NCI-H2081 treated with DMSO at 0.1 percent for 48 hours (cell line): ENCODE measurements at places on chromosomes 2 and 18.

GRCh38 chr2:218732761-218733158 lies 22.1 kb downstream of the TTLL4 start:
- no peak for DNase-seq

DNA sequence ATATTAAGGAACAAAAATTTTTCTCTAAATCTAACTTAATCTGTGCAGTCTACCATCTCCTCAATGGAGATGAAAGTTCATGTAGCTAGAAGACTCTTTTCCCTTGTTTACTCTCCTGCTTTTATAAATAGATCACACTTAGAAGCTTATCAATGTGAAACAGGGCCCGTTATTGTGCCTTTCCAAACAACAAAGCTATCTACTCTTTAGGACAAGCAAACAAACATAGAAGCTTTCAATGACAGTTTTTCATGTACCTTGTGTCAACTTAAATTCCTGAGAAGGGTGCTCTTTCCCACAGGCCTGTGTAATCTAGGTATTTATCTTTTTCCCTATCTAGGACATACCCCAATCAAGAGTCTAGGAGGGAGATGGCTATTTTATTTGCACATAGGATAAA lies 247.8 kb upstream of the CWC22 start:
- DNase-seq: no peak

- DNase-seq: no peak
Observed at GRCh38 chr18:66916834-66917233, 312.9 kb upstream of the CDH19 start.

DNA sequence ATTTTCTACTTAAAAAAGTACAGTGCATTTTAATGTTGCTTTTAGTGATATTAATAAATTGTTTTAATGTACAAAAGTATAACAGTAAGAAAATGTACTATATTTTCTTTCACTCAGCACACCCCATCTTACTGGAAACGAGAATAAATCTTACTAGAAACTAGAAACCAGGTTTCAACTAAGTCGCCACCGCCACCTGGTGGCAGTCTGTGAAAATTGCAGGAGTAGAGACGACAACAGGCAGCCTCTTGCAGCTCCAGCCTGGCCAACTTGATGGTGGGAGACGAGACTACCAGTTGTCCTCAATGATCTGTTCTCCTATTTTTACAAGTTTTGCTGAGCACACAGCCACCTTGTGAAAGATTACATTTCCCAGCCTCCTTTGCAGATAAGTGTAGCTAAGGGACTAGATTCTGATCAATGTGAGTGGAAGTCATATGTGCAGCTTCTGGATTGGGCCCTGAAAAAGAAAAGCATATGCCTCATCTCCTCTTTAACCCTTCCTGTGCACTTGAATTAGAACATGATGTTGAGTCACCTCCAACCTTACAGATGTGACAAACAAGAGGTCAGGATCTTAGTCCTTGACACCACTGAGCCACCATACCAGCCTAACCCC lies 8.7 kb downstream of the OTOF start:
- no peak for DNase-seq

DNA sequence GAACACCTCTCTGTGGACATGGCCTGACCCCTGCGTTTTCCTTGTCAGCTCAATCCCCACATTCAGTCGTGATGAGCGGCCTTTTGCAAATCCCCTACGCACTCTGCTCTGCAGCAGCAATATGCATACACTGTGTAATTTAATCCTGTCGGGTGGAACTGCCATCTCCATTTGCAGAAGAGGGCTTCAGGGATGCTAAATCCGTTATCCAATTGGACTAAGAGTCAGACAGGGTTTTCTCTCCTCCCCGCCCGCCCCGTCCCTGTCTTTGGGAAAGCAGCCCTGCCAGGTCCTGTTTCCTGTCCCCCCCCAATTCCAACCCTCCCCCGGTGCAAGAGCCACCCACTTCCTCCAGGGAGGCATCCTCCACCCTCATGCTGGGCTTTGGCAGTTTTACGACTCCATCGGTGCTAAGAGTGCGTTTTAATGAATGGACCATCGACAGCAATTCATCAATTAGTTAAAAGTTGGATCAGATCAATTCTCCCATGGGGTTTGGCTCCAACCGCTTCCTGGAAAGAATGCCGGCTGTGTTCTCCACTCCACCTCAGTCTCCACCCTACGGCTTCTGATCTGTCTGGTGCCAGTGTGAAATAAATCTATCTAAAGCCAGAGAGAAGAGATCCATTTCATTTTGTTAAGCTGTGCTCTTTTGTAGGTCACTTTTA lies 53.5 kb upstream of the ASAP2 start:
- DNase-seq: no peak

- no peak for DNase-seq
Observed at GRCh38 chr2:85996591-85996990, 107.8 kb upstream of the ST3GAL5 start.

DNA sequence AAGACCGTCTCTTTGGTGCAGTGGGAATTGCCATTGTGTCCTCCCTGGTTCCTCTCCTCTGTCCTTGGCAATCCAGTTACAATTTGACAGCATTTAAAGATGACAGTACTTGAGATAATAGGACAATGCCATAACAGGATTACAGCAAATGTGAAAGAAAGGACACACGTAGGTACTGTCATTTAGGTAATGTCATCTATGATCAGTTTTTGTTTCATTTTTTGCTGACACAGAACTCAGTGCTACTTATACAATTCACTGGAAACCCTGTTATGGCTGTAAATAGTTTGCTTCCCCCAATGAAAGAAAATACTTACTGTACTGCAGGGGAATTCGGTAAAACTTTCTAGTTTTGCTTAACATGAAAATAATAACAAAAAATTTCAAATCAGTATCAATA lies 65.2 kb downstream of the BCL11A start:
- DNase-seq: no peak

GRCh38 chr2:96359310-96359709 lies 23.7 kb downstream of the NCAPH start:
- DNase-seq: no peak

DNA sequence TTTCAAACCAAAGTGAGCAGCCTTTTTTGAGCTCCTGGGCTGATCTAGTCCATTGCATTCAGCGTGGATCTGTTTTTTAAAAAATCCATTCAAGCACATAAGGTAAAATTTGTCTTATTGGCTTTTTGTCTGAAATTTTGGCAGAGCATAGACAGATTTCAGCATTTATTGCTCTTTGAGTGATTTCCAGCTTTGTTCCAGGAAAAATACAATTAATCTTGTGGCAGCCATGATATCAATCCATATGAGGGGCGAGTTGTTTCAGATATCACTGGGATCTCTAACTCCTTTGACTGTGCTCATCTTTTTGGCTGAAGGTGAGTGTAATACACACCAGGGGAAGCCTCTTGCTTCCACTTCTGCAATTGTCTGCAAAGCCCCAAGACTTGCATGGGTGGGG lies 523.9 kb downstream of the SLC4A3 start:
- DNase-seq: no peak

DNA sequence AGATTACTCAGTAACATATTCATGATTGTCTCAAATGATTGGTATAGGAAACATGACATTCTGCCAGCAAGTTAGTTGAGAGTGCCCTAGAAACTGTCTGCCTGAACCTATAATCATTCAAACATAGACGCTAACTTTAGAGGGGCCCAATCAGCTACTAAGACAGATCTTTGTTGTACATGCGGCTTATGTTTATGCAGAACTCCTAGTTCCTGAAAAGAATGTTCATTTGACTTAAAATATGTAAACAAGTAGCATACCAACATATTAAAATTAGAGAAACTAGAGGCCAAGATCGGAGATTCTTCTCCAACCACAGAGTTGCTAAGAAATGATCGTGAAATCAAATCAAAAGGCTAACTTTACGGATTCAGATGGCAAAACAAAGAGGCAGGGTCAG lies 4.2 kb upstream of the METAP1D start:
- DNase-seq: no peak

DNA sequence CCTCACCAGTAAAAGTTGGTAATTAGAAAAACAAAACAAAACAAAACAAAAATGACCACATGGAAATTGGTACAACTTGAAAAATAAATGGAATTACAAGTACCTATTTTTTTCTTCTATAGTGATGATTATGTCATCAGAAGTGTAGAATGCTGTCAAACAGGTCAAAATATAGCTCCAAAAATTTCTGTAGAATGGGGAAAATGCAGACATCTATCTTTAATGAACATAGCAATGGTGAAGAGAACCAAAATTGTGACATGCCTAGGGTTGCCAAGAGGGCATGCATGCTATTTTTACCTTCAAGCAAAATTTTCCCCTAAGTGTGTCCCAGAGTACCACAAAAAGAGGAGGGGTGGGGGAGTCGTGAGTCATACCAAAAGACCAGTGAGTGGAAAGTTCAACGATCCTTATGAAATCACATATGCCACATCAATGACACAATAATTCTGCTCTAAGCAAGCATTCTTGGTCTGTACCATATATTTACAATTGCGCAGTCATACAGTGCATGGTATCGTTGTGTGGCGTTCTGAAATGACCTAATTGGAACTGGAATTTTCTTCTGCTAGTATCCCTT lies 1436.4 kb downstream of the SUCLG1 start:
- DNase-seq: no peak

- DNase-seq: no peak
Observed at GRCh38 chr2:3208179-3208578, 169.4 kb downstream of the EIPR1 start.

GRCh38 chr18:12239431-12239830 lies 14.7 kb upstream of the CIDEA start:
- DNase-seq: no peak

GRCh38 chr18:22238036-22238435 lies 68.6 kb downstream of the GATA6 start:
- no peak for DNase-seq

- DNase-seq: no peak
Observed at GRCh38 chr18:26999797-27000196, 134.3 kb upstream of the AQP4 start.

DNA sequence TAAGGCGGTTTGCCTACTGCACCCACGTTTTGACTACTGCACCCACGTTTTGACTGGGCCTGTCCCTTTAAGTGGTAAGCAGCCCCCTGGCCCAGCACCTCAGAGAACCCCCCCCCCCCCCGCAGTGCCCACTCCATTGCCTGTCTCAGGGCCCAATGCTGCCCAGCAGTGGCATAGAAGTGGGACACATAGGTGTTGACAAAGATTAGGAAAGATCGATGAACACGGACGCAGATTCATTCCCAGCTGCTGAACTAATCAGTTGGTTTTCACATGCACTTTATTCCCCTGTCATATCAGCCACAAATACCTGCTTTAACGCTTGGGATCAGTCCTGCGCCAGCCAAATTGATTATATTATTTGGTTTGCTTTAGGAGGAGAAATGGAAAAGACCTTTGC lies 268.8 kb upstream of the SKOR2 start:
- DNase-seq: no peak

GRCh38 chr18:54382733-54383252 lies 25.1 kb downstream of the C18orf54 start:
- no peak for DNase-seq
